ENCODE measurements at places on chromosomes 5 and 9.

GRCh38 chr5:35876922-35877321, 20.2 kb downstream of the IL7R start:
- no peak for DNase-seq

DNA sequence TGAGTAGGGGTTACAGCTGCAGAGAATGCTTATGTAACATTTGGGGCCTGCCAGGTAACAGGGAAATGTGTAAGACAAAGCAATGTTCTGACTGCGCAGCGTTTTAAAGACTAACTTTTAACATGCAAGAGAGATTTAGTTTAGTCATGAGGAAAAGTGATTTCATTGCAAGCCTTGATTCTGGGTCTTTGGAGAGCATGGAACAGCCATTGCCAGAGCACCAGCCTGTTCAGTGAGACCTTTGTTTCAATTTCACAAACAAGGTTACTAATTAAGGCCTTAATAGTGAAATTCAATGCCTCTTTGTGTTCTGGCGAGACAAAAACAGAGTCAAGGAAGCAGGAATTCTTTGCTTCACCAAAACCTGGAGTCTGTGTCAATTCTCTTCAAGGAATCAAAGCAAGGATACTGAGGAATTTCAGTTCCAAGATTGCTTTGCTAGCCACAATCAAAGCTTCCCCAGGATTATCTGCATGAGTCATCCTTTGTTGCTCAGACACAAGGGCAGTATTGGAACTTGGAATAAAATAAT, 14.4 kb downstream of the CKMT2 start:
- DNase-seq, result no peak

DNA sequence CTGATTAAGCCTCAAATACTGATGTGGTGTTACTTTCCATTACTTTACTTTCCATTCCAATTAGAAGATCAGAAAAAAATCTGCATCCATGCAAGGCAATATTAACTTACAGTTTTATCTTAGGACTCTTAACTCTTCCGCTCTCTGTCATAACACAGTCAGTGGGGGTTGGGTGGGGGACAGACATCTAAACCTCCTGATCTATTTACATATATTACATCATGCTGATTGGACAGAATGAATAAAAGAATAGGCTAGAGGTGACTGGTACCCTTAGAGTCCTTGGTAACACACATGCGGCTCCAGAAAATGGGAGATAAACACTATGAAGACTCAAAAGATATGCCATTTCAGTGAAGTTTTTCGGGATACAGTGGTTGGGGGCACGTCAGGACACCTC, 27.6 kb downstream of the RAPGEF6 start:
- DNase-seq, result no peak

DNA sequence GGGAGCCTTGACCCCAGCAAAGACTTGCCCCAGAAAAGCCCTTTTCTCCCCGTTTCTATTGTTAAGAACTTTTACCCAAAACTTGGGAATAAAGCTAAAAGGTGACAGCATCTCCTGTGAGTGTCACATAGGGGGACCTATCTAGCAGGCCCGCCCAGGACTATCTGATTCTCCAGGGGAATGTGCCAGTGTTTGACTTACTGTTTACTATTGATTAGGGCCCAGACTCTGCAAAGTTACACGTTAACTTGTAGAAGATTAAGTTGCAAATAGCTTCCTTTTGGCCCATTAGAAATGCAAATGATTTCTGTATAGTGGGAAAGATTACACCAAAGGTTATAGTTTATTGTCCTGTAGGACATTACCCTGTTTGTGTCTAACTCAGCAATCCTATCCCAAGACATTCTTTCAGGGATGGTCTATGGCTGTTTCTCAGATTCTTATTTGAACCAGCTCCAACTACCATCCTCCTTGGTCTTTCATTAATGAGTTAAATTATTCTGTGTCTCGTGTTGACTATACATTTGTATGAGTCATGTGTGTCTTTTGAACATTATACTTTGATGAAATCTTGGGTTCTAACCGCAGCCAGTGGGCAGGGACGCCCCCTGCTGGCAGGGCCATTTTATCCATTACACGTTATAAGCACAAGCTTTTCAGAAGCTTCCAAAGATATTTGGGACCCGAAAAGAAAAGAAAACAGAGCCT, 60.7 kb downstream of the HRH2 start:
- peak; percentile 67 for DNase-seq

- DNase-seq, result no peak
Observed at GRCh38 chr5:25107853-25108252, 463.1 kb upstream of the CDH10 start.

DNA sequence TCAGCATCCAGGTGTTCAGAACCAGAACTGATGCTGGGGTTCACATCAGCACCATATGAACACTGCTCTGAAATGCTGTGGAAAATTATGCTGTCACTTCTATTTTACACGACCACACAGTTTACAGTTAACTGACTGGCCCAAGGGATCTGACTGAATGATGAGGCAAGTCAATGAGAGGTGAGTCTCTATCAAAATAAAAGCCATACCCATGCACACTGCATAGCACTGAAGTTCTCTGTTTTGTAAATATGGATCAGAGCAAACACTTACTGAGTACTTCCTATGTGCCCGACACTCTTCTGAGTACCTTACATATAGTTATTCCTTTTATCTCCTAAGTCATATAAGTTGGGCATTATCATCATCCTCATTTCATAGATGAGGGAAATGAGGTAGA, 122.8 kb downstream of the TARS1 start:
- no peak for DNase-seq

- no peak for DNase-seq
Observed at GRCh38 chr9:76701441-76702039, 62.7 kb upstream of the PCA3 start.

DNA sequence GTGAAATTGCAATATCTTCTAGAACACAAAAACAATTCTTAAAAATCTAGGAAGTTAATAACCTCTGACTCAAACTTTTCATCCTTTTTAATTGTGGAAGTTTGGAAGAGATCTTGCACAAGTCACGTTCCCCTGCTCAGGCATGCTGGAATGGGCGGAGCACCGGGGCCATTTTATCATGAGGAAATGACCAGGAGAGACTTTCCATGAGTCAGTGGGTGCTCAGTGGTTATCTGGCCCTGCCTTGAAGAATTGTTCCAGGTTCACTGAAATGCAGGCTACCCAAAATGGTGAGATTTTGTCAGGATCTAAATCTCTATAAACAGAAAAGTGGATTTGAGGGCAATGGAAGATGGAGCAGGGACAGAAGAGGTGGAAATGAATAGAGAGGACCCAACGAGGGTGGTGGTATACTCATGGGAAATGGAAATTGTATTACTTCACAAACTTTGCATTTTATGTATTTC, 61.2 kb downstream of the FYB1 start:
- peak; percentile 25 for DNase-seq

- DNase-seq, result no peak
Observed at GRCh38 chr9:83935276-83935935, 14.2 kb upstream of the KIF27 start.

DNA sequence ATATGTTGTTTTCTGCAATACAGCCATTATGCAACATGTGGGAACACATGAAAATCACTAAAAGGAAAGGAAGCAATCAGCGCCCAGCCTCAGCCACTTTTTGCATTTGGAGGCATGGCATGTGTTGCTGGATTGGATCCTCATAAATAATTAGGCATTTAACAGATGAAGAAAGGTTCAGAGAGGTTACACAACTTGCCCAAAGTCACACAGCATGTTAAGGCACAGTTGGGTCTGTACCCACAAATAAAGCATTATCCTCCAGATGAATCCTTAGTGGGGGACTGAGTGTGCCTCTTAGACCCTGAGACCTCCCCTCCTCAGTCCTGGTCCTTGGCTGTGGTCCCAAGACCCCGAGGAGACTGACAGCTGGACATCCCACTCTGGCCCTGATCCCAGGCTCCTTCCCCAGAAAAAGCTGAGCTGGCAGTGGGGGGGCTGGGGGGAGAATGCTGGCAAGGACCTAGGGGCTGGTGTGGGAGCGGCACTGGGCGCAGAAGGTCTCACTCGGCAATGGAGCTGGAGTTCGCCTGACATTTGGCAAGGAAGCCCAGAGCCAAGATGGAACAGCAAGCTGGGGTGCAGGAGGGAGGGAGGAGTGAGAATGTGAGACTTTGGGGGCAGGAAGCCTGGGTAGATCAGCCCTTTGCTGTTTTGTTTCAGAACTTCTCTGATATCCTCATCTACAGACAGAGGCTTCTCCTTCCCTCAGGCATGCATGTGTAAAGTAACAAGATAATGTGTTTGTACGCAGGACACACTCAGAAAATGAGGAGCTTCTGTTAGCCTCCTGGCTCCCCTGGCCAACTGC, 6.9 kb upstream of the AKNA start:
- no peak for DNase-seq

DNA sequence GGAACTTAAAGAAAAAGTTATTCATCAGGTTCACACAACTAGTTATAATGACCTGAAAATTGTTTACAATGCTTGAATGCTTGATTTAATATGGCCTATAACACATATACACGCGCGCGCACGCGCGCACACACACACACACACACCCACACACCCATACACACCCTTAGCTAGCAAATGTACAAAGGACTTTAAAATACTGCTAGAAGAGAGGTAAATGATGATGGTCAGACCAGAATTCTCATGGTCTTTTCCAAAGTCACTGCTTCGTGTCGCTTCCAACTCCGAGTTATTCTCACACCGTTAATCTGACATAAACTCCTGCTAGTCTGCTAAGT, 5.9 kb downstream of the LSM11 start:
- no peak for DNase-seq

DNA sequence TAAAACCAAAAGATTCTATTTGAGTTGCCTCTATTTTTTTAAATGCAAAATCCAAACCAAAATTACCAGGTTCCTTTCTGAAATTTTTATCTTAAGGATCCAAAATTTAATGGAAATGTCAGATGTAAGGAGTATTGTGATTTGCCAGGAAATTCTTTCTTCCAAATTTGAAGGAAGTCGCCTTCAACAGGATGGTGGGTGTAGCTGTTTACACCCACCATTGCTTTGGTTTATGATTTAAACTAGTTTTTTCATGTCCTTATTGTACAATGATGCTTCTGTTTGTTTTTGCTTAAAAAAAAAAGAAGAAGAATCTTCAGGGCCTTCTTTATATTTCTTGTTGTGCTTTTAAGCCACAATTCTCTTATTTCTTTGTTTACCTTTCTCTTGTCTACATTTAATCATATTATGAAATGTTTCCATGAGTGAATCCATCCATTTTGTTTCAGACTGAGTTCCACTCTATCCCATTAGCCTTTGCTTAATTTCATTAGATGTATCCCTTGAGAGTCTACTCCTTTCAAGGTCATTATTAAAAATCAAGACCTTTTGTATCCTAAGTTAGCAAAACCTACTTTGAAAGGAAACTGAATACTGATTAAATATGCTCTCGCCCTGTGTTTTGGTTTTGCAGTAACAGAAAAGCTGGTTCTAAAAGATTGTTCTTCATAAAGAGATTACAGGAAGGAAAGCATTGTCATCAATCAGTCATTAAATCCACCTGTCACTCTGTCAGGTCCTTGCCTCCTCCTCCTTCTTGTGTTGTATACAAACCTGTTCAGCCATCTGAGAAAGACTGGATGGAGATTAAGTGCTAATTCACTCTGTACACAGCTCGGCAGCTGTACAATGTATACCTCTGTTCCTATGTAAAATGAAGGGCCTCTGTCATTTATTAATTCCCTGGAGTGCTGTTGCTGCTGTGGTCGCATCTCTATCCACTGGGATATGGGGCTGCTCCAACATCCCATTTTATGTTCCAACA, 45.5 kb upstream of the SLC2A8 start:
- no peak for DNase-seq

GRCh38 chr9:15211160-15211814, 95.7 kb downstream of the TTC39B start:
- DNase-seq, result peak; percentile 57

DNA sequence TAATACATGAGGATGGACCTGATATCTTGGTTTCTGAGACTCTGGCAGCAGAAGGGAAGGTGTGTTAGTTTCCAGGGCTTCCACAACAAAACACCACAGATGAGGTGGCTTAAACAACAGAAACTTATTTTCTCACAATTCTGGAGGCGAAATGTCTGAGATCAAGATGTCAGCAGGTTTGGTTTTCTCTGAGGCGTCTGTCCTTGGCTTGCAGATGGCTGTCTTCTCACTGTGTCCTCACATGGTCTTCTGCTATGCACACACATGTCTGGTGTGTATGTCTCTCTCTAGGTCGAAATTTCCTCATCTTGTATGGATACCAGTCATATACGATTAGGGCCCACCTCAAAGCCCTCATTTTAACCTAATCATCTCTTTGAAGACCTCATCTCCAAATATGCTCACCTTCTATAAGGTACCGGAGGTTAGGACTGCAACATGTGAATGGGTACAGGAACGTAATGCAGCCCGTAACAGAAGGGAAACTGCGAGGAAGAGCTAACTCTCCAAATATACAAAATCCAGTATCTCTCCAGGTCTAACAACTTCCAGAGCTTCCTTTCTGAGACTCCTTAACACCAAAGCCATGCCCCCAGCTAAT, 139.8 kb upstream of the SMARCA2 start:
- DNase-seq, result no peak

DNA sequence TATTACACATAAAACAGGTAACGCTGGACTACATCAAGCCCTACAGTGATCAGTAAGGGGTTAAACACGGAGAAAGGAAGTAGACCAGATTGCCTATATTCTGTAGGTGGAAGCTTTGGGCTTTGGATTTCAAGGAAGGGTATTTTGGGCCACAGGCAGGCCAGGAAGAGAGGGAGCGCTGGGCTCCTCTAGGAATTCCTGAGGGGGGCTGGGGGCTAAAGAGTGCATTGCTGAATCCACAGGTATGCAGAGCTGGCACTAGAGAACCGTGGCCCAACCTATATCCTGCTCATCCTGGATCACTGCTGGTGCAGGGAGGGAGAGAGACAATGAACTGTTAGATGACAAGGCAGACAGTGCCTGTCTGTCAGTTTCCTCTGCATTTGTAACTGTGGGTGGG, 367.1 kb downstream of the CSNK1G3 start:
- no peak for DNase-seq

GRCh38 chr5:155303120-155303519, 289.6 kb downstream of the KIF4B start:
- DNase-seq, result no peak

- DNase-seq, result no peak
Observed at GRCh38 chr9:33881635-33882034, 64.7 kb downstream of the UBE2R2 start.

DNA sequence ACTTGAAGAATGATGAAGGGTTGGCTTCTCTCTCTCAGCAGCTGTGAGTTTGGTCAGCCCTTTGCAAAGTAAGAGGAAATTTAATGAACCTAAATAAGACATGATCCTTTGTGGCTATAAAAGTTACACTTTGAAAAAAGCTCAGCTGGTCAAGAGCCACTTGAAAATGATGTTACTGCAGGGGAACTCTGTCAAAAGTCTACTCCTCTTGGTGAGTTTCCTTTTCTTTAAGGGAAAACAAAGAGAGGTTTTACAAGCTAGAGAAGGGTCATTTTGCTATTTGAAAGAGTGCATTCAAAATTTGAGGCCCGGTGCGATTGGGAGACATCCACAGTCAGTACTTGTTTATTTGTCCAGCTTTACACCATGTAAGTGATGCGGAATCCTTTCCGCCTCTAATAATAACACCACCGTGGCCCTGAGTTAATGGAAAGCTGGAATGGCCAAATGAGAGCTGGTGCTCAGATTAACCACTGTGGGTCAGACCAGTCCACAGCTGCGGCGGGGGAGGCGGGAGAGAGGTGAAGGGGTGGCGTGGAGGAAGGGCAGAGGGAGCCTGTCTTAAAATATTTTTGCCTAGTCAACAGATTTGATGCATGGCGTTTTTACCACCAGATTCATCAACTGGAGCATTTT, 404.0 kb downstream of the TLE4 start:
- no peak for DNase-seq
